Stimulated activated CD4-positive, alpha-beta T cell treated with anti-CD3 and anti-CD28 coated beads, Interleukin-12 subunit alpha, Interleukin-12 subunit beta, amount 100 ng/mL, for 4 hours (primary cell): ENCODE measurements at places on chromosomes 13 and 19.
A peak's percentile ranks its signal among the peaks of the same experiment; 100 is the strongest.

- DNase-seq = no peak
Measured at GRCh38 chr13:100483841-100484381, 104.7 kb downstream of the GGACT start.

DNA sequence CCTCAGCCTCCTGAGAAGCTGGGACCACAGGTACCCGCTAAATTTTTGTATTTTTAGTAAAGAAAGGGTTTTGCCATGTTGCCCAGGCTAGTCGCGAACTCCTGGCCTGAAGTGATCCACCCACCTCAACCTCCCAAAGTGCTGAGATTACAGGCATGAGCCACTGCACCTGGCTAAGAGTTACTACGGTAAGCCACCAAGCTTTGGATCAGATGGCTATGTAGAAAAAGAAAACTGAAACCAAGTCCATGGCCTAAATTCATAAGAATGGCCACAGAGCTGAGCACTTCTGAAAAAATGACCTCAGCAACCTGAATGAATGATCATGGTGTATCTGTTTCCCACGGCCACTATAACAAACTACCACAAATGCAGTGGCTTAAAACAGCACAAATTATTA, 9.4 kb downstream of the OPA3 start:
- DNase-seq = no peak

GRCh38 chr13:25908366-25908765, 143.4 kb downstream of the SHISA2 start:
- no peak for DNase-seq

GRCh38 chr13:41614671-41615527, 157.5 kb downstream of the RGCC start:
- no peak for DNase-seq

GRCh38 chr13:100533588-100534041, 55.0 kb downstream of the GGACT start:
- DNase-seq = no peak

GRCh38 chr19:1487576-1488281, 2.4 kb downstream of the PCSK4 start:
- DNase-seq = no peak

DNA sequence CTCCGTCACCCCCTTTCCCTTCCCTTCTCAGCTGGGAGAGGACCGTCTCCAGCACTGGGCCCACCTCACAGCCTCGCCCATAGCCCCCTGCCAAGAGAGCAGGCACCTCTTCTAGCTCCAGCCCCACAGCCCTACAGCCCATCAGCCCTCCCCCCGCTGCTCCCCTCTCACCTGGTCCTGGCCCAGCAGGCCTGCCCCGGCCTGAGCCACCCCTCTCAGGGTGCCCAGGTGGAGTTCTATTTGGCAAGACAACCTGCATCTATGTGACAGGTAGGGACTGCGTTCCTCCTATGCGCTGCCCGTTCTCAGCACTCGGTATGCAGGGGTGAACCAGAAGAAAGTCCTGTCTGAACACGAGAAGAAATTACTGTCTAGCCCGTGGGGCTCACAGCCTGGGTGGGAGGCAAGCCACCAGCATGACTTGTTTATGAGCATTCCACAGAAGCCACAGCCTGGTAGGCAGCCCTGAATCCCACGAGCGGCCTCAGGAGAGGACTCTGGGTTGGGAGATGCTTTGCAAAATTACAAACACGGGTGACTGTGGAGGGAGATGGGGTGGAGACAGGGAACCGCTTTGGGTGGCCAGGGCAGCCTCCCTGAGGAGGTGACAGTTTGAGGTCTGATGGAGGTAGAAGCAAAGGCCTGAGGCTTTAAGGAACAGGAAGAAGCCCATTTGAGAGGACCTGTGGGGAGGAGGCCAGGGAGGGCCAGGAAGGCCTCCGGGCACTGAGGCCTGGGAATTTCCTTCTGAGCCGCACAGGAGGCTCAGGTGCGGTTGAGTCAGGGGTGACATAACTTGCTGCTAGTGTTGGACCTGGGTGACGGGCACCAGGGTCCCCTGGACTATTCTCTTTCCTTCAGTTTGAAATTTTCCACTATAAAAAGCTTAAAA, 1.2 kb upstream of the PLEKHF1 start:
- no peak for DNase-seq

- DNase-seq = no peak
Measured at GRCh38 chr13:95643936-95644598, 439 bp downstream of the DZIP1 start.

DNA sequence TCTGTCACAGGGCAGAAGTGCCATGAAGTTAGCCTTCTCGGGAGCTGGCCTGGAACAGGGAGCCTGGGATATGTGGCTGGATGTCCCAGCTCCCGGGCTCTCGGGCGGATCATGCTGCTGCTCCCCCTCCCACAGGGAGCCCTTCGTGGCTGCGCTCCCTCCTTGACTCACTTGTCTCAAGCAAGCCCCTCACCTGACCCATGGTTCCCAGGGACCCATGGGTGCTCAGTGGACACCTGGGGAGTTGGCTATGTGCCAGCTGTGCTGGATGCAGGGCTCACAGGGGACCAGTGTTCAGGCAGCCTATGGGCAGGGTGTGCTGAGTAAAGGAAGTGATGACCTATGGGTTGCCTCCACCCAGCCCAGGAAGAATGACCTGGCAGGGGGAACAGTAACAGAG, 213.1 kb upstream of the SGCG start:
- no peak for DNase-seq

- no peak for DNase-seq
Measured at GRCh38 chr13:80313668-80314256, 27.2 kb downstream of the SPRY2 start.

DNA sequence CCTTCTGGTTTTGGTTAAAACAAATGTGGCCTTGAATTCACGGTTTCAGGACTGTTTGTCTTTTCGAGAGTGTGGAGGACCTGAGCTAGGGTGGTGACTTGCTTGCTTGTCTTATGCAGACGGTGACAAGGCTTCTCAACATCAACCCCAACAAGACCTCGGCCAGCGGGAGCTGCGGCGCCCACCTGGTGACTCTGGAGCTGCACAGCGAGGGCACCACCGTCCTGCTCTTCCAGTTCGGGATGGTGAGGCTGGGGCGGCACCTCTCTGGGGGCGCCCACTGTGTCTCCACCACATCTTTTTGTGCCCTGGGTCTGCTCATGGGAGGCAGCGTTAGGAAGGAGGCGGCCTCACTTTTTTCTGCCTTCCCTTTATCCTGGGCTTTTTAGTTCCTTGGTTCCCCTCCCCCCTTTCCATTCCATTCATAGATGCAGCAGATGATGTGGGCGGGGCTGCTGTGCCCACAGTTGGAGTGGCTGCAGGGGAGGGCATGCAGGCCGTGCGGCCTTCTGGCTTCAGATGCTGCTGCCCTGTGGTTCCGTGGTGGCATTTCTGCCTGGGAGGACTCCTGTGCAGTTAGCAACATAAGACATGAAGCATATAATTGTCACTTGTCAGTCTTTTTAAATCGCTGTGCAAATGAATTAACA, 23.3 kb downstream of the LAMP1 start:
- no peak for DNase-seq

GRCh38 chr13:31012655-31013024, 80.2 kb downstream of the TEX26 start:
- no peak for DNase-seq

DNA sequence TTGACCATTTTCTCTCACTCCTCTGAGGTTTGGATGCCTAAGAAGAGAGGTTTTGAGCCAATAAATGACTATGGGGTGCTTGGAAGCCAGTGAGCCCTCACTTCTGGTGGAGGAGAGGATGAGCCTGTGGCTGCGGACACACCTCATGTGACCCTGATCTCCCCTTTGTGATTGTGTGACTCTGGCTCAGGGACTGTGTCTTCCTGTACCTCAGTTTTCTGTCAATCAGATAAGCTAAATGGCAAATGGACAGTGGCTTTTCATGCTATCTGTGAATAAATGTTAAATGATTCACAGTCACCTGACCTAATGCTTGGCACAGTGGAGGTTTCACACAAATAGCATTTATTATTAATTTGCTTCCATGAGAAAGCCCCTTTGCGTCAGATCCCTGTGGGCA, 2.7 kb downstream of the PSG8 start:
- no peak for DNase-seq

GRCh38 chr13:40477623-40478608, 188.5 kb downstream of the FOXO1 start:
- DNase-seq = no peak

GRCh38 chr19:2391118-2391725, 31.2 kb downstream of the TMPRSS9 start:
- no peak for DNase-seq

DNA sequence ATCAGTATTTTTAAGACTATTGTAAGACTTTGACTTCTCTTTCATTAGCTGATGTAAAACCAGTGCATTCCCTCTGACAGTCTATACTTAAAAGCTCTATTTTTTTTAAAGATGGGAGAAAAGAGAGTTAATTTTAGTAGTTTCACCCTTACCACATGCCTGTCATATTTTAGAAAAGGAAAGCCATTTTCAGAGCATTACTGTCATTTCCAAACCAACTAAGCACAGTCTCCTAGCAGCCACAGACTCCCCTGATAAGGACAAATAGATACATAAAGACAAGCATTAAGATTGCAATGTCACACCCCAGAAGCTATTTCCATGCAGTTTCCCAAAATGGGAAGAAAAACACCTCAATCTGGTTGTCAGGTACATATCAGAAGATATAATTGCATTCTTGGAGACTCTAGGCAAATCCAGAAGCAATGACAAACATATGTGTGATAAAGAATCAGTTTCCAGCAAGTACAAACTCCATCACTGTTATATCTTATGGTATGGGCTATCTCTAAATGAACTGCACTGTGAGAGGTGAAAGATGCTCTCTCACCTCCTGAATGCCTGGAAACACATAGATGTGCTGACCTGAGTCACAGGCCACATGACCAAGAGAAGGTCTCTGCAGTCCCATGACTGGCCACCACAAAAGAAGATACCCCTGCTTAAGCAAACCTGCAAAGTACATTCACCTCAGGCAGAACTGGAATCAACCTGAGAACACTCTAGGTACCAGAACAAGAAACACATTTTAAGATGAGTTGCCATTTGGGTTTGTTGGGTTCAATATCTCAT, 303.3 kb downstream of the POU4F1 start:
- DNase-seq = no peak

DNA sequence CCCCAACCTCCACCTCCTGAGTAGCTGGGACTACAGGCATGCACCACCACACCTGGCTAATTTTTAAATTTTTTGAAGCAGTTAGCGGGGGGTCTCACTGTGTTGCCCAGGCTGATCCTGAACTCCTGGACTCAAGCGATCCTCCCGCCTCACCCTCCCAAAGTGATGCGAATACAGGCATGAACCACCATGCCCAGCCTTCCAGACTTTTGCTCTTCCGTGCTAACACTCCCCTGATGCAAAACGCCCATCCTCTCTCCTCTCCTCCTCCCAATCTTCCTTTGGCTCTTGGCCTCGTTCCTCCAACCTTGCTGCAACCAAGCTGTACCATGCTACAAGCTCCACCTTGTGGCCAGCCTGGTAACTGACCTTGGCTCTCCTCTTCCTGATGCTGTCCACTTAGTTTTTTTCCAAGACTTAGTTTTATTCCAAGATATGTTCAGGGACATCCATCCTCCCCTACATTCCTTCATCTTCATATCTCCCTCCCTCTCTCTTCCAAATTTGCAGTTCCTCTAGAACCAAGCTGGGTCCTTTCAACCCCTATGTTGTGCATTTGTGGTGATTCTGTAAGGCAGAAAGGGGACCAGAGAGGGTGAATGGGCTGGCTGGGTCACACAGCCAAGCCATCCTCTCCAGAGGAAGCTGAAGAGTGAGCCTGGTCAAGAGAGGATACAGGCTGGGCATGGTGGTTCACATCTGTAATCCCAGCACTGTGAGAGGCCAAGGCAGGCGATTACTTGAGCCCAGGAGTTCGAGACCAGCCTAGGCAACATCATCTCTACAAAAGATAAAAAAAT, 32.8 kb downstream of the TINCR start:
- DNase-seq = peak; percentile 8

DNA sequence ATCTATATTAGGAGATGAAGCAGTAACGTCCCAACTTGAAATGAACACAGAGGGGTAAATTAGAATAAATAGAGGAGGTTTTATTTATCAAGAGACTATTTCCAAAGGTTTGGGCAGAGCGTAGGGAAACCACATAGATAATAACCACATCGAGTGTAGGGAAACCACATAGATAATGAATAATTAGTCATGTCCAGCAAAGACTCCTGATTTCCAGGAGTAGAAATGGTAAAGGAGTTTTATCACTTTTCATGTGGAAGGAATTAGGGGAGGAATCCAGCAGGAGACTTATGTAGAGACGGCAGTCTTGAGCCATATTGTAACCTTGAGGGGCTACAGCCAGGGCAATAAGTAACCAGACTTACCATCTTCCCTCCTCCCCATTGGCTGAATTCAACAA, 136.3 kb upstream of the CSNK1A1L start:
- DNase-seq = no peak

- no peak for DNase-seq
Measured at GRCh38 chr19:3977242-3978143, 6.6 kb upstream of the DAPK3 start.

DNA sequence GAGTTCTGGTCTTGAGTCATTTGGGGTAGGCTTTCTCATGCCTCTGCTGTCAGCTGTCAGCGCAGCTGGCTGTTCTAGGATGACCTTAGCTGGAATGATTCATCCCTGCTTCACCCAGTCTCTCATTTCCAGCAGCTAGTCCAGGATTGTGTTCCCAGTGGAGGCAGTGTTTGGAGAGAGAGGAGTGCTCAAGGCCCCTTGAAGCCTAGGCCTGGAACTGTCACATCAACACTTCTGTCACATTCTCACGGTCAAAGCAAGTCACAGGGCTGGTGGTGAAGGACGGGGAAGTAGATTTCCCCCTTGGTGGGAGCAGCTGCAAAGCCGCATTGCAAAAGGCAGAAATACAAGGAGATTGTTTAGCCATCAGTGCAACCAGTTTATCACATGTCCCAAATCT, 15.2 kb downstream of the TPT1 start:
- no peak for DNase-seq

DNA sequence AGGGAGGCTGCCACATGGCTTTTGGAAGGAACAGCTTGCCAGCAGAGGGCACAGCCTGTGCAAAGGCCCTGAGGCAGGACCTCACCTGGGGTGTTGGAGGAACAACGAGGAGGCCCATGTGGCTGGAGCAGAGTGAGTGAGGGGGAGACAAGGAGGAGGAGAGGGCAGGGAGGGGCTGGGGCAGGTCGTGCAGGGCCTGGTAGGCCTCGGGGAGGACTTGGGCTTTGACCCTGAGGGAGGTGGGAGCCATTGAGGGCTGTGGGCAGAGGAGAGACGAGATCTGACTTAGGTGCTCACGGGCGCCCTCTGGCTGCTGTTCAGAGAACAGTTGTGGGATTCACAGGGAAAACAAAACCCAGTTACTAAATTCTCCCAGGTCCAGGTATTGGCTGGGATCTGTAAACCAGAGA, 25.2 kb downstream of the ZNRF4 start:
- peak; percentile 35 for DNase-seq

DNA sequence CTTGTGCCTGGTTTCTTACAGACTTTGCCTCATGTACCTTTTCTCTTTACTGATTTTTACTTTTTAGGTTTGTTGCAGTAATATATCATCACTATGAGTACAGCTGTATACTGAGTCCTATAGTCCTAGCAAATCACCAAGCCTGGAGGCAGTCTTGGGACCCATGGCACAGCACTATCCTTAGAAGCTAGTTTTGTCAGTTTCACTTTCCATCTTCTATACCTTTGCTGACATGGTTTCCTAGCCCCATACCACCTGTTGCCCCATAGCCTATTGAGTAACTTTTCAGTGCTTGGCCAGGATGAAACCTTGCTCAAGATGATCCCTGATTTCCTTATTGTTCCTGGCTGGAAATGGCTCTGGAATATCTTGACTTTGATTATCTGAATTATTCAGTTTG, 826.4 kb downstream of the GPC5 start:
- no peak for DNase-seq
